Activated naive CD4-positive, alpha-beta T cell (primary cell): ENCODE measurements at places on chromosomes 2 and 18.

GRCh38 chr2:241891988-241892298 is 22.4 kb downstream of the RTP5 start:
- DNase-seq, result no peak

- no peak for DNase-seq
These were observed 33.4 kb upstream of the VPS54 start for GRCh38 chr2:64052463-64053241.

GRCh38 chr18:12435867-12436266 is 28.1 kb downstream of the PRELID3A start:
- DNase-seq, result no peak

DNA sequence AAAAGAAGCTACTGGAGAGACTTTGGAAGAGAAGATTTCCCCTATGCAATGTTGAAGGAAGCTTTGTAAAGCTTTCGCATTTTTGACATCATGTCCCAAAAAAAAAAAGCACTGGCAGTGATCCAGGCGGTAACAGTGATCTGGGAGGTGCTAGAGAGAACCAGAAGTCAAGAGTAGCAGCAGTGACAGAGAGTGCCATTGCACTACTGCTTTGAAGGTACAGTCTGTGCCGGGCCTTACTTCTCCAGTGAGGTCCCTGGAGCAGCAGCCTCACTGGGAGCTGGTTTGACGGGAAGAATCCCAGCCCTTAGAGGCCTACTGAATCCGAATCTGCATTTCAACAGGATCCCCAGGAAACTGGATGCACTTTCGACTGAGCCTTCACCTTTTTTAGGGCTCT is 50.9 kb upstream of the ATL2 start:
- no peak for DNase-seq

GRCh38 chr2:170101789-170102188 is 76.2 kb upstream of the MYO3B start:
- no peak for DNase-seq

GRCh38 chr2:110655701-110656100 is 22.2 kb downstream of the BUB1 start:
- no peak for DNase-seq

DNA sequence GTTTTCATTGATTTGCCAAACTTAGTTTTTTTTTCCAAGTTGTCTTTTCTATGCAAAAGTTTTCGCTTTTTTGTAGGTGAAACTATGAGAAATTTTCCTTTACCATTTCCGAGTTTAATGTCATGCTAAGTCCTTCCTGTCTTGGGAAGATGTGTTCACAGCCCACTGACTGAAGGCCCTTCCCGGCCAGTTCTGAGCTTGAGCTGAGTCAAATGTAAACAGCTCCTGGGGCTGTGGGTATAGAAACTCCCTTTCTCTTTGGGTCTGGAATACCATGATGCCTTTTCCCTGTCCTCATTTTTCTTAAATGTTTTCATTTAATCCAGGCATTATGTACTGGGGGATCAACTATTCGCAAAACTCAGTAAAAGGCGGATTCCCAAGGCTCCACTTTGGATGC is 69.8 kb upstream of the IL1R1 start:
- DNase-seq, result no peak

DNA sequence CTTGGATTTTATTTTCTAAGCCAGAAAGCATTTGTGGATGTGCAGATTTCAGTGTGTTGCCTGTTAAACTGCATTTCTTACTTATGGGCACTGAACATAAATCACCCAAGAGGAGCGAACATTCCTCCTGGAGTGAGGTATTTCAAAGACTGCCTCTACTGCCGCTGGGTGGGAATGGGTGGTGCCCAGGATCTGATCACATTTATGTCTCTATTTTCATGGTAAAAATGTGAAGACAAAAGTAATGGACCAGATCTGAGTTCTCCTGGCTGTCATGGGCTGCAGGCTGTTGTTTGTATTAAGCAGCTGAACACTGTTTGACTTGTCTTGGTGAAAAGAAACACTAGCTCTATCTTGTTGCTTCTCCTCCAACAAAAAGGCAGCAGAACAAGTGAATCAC is 251.7 kb downstream of the NCKAP5 start:
- no peak for DNase-seq

GRCh38 chr2:43038034-43038695 is 188.2 kb downstream of the ZFP36L2 start:
- DNase-seq, result no peak

DNA sequence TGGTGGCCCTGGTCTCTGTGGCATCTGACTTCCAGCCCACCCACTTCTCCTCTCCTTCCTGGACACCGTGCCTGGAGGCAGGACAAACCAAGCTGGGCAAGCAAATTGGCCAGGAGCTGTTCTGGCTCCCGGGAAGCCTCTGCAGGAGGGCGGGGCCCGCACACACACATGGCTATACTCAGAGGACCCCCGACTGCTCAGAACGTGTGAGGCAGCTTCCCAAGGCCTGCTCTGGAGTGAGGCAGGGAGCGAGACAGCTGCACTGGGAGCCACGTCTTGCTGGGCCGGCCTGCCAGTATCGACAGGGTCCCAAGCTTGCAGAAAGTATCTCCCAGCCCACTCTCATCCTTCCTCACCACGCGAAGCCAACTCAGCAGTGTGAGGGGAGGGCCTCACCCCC is 257.3 kb downstream of the TWIST2 start:
- no peak for DNase-seq

GRCh38 chr2:180983468-180984242 is 3.2 kb downstream of the UBE2E3 start:
- no peak for DNase-seq

DNA sequence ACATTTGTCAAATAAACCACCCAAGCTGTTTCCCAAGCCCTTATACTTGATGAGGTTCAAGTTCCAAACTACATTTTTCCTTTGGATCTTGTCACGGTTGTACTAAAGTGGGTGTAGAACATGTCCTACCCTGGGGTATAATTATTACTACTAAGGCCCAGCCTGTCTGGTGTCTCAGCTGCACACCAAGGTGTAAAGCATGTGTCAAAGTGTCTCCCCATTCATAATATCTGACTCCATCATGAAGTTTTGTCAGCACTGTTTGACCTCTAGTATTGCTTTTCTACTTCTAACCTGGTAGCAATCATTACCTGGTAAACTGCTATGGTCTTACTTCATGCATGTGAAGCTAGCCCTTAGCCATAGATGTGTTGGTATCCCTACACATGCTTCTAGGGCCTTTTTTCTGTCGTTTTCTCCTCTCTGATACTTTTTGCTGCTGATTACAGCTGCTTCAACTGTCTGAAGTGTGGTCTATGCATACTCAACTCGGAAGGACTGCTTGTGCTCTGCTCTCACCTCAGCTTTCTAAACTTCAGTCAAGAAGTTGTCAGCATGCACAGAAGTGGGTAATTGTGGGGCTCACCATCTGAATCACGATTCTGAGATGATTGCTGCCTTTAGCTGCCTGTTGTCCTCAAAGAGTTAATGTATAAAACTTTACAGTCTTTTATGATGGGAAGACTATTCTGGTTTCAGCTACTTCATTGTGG is 445.7 kb upstream of the TRIB2 start:
- DNase-seq, result no peak

- DNase-seq, result no peak
These were observed 20.1 kb upstream of the ALLC start for GRCh38 chr2:3637692-3638455.

DNA sequence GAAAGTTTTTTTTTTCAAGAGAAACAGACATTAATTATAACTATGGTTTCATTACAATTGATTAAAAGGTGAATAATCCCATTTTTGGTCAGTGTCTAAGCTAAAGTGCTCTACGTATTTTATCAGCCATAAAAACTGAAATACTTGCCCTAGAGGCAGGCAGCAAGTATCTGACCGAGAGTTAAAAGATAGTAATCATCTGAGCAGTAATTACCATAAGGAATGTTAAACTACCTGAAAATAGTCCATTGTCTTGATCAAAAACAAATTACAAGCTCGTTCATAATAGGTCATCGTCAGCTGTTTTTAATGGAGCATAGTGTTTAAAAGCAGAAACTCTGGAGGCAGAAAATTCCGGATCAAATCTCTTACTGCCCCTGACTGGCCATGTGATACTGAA is 105.7 kb upstream of the ZEB2 start:
- DNase-seq, result no peak
